ENCODE measurements at places on chromosomes 1 and 21. TPM values are rescaled to one million over a fixed set of nuclear protein-coding genes. Genes with fewer than 3 reads are reported as not detected.

The CCDC18 gene
- 16.3 TPM for total RNA-seq

The SPATA17 gene
- total RNA-seq = 1.1 TPM

The FALEC gene
- total RNA-seq = not detected

The SELENOF gene
- total RNA-seq = 230 TPM

The ZYG11A gene
- total RNA-seq = 0.28 TPM

The RGS4 gene
- total RNA-seq = 919 TPM

The CA14 gene
- not detected for total RNA-seq

The ZFP69B gene
- total RNA-seq = 4.2 TPM

The OR2T5 gene
- not detected for total RNA-seq

The PPM1J gene
- total RNA-seq = 2.3 TPM

The NHLH2 gene
- total RNA-seq = not detected

The RAP1GAP gene
- total RNA-seq = 0.56 TPM

The OLIG1 gene
- not detected for total RNA-seq
